Activated CD4-positive, alpha-beta T cell treated with anti-CD3 and anti-CD28 coated beads, Interleukin-2, amount 50 U/mL, for 1 hour (primary cell): ENCODE measurements at places on chromosomes 7 and 10.

GRCh38 chr7:36683695-36684357 lies 40.5 kb downstream of the AOAH start:
- DNase-seq, result no peak

- no peak for DNase-seq
Measured at GRCh38 chr7:112201411-112201810, 4.8 kb downstream of the DOCK4 start.

GRCh38 chr7:29194594-29195427 lies at the start of gene CHN2:
Gene CHN2 (plus strand): TSS chr7:29194775.
- DNase-seq, result peak; percentile 22

DNA sequence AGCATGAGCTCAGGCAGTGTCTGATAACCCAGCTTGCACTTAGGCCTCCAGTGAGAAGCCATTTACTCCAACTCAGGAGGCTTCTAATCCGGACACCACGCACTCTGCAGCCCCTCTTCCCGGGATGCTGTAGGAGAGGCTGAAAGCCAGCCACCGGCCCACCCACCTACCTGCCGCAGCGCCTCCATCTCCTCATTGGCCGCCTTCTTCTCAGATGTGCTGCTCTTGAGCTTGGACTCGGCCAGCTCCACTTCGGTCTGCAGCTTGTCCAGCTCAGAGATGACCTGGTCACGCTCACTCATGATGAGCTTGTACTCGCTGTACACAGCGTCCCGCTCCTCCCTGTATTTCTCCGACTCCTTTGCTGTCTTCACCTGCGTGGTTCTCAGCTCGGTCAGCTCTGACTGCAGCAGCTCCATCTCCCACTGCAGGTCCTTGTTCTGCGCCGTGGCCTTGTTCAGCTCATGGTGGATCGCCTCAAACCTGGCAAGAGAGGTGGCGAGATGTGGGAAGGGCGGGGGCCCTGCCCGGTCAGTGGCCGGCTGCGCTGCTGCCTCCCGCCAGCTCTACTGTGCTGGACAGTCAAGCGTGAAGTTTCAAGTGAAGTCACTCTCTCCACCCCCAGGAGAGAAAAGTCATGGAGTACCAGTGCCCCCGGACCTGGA lies 84.7 kb downstream of the DLG5 start:
- no peak for DNase-seq

DNA sequence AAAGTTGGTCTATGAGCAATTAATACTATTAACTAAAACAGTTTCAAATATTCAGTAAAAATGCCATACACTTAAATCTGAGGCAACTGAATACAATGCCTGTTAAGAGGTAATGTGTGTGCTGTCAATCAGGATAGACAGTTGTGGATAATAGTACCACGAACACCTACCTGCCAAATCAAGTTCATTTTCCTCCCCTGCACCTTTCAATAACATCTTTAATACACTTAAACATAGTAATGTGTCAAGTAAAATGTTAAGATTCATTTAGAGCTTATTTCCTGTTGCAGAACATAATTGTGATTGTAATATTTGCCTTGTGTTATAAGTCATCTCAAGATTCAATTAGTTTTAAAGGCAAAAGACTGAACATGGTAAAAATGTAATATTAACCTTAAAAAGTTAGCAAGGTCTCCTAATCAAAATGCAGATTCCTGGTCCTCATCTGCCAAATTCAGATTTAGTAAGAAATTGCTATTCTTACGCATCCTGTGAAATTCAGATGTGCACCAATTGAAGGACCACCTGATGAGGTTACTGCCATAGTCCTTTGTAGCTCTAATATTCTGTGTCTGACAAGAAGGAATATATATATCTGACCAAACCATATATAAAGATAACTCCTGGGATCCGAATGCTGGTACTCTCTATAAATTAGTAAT lies 37.1 kb downstream of the COL1A2 start:
- no peak for DNase-seq

- no peak for DNase-seq
Measured at GRCh38 chr10:98366062-98366530, 48.9 kb downstream of the PYROXD2 start.

- DNase-seq, result no peak
Measured at GRCh38 chr7:37545619-37546534, 97.2 kb upstream of the ELMO1 start.

- no peak for DNase-seq
Measured at GRCh38 chr10:90916392-90917237, 4.3 kb downstream of the ANKRD1 start.

GRCh38 chr7:122438492-122438891 lies 133.9 kb upstream of the FEZF1 start:
- DNase-seq, result no peak

DNA sequence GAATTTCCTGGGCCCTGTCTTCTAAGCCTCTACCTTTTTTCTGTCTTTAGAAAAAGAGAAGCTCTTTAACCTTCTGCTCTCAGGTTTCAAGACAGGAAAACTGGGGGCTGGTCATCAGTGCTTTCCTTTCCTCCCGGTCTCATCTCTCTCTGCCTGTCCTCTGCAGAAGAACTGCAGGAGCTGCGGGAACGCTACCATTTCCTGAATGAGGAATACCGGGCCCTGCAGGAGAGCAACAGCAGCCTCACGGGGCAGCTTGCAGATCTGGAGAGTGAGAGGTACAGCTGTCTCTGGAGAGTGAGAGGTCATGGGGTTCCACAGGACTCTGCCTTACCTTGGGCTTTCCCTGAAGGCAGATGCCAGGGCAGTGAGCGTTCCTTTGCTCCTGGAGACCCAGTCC lies 12.7 kb downstream of the CCDC136 start:
- no peak for DNase-seq

GRCh38 chr7:49520951-49521350 lies 252.5 kb upstream of the VWC2 start:
- no peak for DNase-seq

DNA sequence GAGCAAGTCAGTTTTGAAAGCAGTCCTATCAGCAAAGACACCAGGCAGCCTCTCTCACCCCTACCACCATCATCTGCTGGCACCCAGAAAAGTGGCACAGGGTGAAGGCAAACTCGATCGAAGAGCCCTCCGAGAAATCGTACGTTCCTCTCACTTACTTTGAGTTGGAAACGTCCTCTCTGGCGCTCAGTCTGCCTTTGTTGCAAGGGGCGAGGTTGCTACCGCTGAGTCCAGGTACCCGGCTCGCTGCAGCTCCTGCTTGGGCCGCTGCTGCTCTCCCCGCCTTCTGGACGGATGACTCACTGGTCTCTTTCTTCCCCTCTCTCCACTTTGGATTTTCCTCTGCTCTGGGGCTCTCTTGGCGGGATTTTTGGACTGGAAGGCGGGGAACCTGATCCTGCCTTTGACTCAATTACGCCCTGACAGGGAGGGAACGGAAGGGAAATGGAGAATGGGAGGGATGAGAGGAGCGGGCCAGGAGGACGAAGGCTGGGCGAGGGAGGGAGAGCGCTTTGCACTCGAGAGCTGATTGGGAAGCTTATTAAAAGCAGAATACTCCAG lies at the start of gene PTN:
PTN (minus strand) TSS at position 453 of the 561 bp plus-strand sequence. CDS start 88,760 bp downstream, outside the sequence.
- no peak for DNase-seq

GRCh38 chr10:72250666-72251065 lies 23.1 kb upstream of the DDIT4 start:
- no peak for DNase-seq

DNA sequence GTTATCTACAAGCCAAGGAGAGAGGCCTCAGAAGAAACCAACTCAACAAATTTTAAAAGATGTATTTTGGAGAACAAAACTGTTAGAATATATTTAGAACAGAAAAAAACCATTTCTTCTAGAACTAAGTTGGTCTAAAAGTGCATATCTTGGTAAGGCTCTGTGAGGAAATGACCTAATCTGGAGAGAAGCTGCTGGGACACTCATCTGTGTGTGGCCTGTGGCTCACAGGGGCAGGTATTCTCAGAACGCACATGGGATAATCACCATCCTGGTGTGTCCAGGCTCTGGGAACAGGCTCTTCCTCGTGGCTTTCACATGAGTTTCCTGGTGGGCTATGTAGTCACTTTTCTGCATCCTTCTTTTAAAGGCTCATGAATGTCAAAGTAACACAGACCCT lies 38.1 kb upstream of the PRSS1 start:
- no peak for DNase-seq

DNA sequence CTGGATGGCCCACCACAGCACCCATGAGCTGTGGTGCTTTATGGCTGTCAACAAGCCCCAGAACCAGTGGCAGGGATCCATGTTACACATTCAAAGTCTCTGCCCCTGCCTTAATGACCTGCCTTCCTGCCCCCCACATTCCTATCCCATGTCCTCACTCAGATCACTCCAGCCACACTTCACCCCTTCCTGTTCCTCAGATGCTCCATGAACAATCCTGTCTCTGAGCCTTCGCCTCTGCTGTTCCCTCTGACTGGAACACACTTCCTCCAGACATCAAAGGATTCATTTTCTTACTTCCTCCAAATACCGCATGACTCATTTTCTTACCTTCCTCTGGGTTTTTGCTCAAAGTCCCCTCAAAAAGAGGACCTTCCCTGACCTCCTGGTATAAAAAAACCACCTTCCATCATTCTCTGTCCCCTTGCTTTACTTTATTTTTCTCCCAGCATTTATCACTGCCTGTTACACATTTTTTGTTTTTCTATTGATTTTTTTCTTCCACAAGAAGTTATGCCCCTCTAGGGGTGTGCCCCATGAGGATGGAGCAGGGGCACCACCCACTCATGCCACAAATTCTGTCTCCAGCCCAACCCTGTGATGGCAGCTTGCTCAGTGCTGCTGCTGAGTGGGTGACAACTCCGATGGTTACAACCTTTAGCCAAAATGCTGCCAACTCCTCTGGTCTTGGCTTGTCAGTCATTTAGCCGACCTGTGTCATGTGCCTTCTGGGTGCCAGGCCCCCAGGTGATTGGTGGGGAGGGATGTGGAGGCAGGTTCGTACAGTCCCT lies 18.2 kb downstream of the COL13A1 start:
- DNase-seq, result no peak

GRCh38 chr7:132122901-132123300 lies 453.4 kb downstream of the PLXNA4 start:
- DNase-seq, result no peak

DNA sequence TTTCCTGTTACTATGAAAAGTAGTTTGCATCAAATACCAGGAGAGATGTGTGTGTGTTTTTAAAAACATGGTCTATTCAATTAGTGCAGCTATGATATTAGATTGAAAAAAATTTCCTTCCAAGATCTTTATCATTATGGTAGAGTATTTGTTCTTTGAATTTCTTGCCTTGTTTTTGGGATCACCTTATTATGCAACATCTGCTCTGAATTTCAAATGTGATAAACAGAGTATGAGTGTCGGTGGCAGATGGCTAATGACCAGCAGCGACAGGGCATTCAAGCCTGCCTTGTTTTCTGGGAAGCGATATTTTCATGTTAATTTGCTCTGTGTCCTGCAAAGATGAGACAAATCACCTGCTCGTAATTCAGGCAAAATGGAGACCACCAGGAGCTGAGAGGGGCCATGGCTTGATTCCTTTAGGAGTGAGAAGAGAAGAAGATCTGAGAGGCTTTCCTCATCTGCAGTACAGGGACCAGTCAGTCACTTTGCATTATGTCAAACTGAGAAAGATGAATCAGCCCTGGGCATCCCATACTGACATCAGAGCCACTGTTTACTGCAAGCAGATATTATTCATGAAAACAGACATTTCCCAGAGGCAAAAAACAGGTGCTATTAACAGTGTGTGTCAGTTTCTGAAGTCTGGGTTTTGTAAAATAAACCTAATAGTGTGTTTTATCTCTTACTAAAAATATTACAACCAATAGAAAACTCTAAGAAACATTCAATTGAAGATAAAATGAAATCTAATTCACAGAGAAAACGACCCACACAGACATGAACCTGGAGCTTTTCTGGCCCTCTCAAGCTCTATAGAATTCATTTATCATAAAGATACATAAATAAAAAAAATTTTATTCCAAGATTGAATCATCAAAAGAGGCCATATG lies 67.6 kb downstream of the CDK6 start:
- DNase-seq, result no peak

- DNase-seq, result no peak
Measured at GRCh38 chr10:71549766-71550533, 153.2 kb downstream of the CDH23 start.

DNA sequence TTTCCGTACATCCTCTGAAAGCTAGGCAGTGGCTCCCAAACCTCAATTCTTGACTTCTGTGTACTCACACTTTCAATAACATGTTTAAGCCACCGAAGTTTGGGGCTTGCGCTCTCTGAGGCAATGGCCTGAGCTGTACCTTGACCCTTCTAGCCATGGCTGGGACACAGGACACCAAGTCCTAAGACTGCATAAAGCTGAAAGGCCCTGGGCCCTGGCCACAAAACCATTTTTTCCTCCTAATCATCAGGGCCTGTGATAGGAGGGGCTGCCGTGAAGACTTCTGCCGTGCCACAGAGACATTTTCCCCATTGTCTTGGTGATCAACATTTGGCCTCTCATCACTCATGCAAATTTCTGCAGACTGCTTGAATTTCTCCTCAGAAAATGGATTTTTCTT lies 216.5 kb upstream of the TEX47 start:
- no peak for DNase-seq

GRCh38 chr7:8823486-8823885 lies 390.1 kb downstream of the NXPH1 start:
- DNase-seq, result no peak

GRCh38 chr7:92498557-92498956 lies 20.8 kb upstream of the ERVW-1 start:
- no peak for DNase-seq

- peak; percentile 38 for DNase-seq
Measured at GRCh38 chr10:3666525-3667302, 118.3 kb downstream of the KLF6 start.

- DNase-seq, result no peak
Measured at GRCh38 chr10:116826803-116827202, 22.5 kb upstream of the ENO4 start.

DNA sequence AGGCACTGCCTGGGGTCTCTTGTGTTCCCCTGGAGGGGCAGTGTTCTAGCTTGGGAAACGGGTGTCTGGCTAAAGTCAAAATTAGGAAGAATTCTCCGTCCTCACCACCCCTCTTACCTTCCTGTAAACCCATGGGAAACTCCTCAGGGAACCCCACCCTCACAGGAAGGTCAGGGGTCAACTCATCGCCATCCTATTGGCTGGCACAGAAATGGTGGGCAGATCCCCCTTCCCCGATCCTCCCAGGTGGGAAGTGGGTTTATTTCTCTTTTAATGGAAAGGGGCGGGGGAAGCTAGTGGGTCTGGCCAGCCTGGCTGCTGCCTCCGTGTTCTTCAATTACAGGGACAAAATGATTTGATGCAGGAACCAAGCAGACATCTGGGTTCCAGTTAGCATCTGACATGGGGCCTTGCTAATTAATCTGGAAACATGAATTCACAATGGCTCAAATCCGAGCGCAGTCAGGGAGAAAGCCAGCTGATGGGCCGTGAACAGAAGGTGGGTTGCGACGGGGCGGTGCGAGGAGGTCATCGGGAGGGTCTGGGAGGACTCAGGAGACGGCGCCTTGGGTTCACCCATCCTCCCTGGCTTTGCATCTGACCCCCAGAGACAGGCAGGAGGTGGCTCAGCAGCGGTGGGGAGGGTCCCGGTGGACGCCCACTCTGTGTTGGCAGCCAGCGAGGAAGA lies 66.6 kb downstream of the SLIT1 start:
- no peak for DNase-seq
